Stimulated activated CD8-positive, alpha-beta memory T cell treated with anti-CD3 and anti-CD28 coated beads, Interleukin-4, amount 100 ng/mL, for 4 hours (primary cell): ENCODE measurements at places on chromosomes 4 and X.

DNA sequence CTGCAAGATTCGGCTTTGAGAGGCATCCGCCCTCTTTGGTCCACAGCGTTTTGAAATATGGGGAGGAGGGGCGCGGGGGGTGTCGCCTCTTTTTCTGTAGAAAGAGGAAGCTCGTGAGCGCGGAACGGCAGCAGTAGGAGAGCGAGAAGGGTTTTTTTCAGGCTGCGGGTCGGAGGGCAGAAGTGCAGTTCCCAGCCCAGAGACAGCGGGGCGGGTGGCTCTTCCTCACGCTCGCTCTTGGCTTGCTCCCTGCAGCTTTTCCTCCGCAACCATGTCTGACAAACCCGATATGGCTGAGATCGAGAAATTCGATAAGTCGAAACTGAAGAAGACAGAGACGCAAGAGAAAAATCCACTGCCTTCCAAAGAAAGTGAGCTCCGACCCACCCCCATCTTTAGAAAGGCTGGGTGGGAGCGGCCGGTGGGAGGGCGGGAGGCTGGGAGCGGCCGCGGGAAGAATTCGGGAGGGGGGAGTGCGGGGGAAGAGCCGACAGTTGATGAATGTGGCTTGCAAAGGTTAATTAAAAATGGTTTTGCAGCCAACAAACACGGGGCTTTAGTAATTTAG lies 1.2 kb downstream of the TMSB4X start:
- DNase-seq = no peak

DNA sequence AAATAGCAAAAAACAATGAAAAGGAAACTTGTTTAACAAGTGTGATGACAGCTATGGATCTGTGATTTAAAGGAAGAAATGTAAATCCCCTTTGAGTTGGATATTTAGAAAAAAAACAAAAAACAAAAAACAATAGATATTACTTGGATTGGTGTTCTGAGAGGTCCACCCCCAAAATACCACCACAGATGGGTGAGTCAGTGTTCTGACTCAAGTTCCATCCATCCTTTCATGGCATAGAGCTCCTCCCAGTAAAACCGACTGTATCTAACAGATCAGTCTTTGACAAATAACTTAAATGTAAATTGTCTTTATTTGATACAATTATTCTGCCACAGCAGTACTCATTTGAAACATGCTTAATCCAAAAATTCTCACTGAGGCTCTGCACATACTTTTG lies 27.4 kb downstream of the TMPRSS11B start:
- DNase-seq = no peak

GRCh38 chr4:110367156-110367555 lies 108.8 kb upstream of the ENPEP start:
- DNase-seq = no peak

- DNase-seq = no peak
These were observed 24.5 kb downstream of the DDIT4L start for GRCh38 chr4:100165809-100166208.

DNA sequence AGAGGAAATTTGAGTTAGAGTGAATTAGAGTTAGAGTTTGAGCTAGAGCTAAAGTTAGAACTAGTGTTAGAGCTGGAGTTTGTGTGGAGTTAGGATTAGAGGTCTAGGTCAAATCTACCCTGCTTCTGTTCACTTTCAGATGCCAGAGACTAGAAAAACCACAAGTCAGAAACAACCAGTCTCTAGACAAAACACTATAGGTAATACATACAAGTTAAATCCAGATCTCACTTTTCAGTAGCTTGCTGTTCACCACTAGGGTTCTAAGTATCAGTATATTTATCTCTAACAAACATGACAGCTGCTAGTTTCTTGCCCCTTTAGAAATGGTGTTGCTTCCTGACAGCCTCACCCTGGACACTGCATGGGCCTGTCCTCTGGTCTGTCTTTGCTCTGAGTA lies 300.7 kb downstream of the ARAP2 start:
- DNase-seq = no peak

GRCh38 chrX:141924293-141924692 lies 20.6 kb downstream of the MAGEC1 start:
- DNase-seq = no peak

GRCh38 chrX:10617186-10617998 lies 3.0 kb downstream of the MID1 start:
- DNase-seq = no peak

DNA sequence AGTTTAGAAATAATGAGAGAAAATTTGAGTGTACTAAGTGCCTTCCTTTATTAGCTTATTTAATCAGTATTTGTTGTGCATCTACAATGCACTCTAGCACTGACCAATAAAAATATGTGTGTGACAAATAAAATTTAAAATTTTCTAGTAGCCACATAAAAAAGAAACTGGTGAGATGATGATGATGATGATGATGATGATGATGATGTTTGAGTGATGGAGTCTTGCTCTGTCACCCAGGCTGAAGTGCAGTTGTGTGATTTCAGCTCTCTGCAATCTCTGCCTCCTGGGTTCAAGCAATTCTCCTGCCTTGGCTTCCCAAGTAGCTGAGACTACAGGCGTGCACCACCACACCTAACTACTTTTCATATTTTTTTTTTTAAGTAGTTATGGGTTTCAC lies 110.2 kb downstream of the RNF150 start:
- DNase-seq = no peak

DNA sequence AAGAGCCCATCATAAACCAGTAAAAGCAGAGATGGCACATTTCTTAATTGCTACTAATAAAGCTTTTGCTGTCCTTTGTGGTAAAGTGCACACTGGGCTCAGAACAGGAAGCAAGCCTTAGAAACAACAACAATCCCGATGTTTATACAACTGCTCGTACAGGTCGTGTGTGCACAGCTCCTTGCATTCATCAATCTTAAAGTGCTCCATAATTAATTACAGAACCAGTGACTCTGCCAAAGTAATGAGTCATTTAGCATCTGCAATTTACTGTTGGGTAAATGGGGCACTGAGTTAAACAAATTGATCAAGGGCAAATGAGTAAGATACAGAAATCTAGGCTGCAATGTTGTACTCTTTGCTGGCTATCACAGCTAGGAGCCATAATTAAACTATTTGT lies 61.3 kb upstream of the TXK start:
- DNase-seq = no peak

DNA sequence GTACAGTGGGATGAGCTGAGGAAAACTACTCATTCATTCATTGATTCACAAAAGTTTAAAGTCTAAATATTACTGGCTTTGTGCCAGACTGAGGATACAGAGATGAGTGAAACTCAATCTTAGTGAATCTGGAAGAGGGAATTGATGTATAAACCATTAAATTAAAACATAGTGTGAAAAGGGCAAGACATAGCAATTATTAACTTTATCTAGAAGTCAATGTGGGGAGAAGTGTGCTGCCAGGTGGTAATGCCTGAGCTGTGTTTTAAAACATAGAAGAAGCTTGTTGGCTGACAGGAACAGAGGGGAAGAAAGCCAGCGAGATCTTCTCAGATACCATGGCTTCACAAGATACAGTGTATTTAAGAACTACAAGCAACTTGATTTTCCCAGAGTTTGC lies 153.4 kb downstream of the BMPR1B start:
- DNase-seq = no peak

DNA sequence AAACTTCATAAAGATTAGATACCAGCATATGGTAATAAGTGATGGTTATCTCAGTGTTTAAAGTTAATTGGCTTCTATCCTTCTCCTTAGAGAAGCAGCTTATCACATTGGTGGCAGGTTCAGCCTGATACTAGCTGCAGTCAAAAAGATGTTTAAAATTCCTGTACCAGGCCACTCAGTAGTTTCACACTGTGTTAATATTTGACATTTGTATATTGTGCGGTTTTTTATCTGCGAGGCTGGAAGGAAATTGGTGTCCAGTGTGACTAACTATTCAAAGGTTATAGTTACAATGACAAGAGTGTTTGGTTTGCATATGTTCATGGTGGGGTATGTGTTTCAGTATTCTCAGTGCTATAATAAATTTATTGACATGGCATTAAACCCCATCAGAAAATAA lies 27.5 kb upstream of the TBC1D8B start:
- DNase-seq = no peak
